ENCODE measurements at places on chromosomes 11 and 22. TPM values are rescaled to one million over a fixed set of nuclear protein-coding genes. Genes with fewer than 3 reads are reported as not detected.

The TYMP gene
- 19.2 TPM for total RNA-seq

The ADAMTS15 gene
- total RNA-seq: 11.0 TPM

The CATSPER1 gene
- total RNA-seq: 2.1 TPM

The GAL3ST3 gene
- total RNA-seq: not detected

The HMOX1 gene
- total RNA-seq: 935 TPM

The FXYD2 gene
- total RNA-seq: 16.3 TPM

The MUC2 gene
- 0.17 TPM for total RNA-seq

The ZNRD2 gene
- 74.9 TPM for total RNA-seq

The DUSP8 gene
- total RNA-seq: 1.9 TPM

The PIK3IP1 gene
- total RNA-seq: 2.1 TPM

The MYBPC3 gene
- total RNA-seq: 0.10 TPM

The RTN4R gene
- total RNA-seq: 9.3 TPM

The BAIAP2L2 gene
- 4.3 TPM for total RNA-seq

The SLC43A3 gene
- total RNA-seq: 0.69 TPM

The CCDC81 gene
- total RNA-seq: 0.33 TPM

The SYT9 gene
- 0.13 TPM for total RNA-seq

The DERL3 gene
- 0.43 TPM for total RNA-seq

The TMEM25 gene
- 0.45 TPM for total RNA-seq

The KCNK4 gene
- 0.07 TPM for total RNA-seq

The LRFN4 gene
- total RNA-seq: 66.9 TPM

The PAMR1 gene
- not detected for total RNA-seq

The MS4A4A gene
- total RNA-seq: not detected

The TPBGL gene
- 0.22 TPM for total RNA-seq

The BDNF gene
- total RNA-seq: 9.3 TPM

The SPA17 gene
- total RNA-seq: 21.0 TPM

The CCDC116 gene
- total RNA-seq: not detected

The ENTHD1 gene
- not detected for total RNA-seq

The NPTXR gene
- total RNA-seq: 16.4 TPM

The CCDC188 gene
- total RNA-seq: not detected

The PIH1D2 gene
- 0.58 TPM for total RNA-seq

The FAM83F gene
- total RNA-seq: not detected

The PGA5 gene
- total RNA-seq: not detected

The TBX10 gene
- not detected for total RNA-seq

The ARHGEF17 gene
- 12.7 TPM for total RNA-seq

The DGCR6 gene
- 1.6 TPM for total RNA-seq

The GRAP2 gene
- not detected for total RNA-seq

The FREY1 gene
- 0.66 TPM for total RNA-seq

The LMO1 gene
- 2.9 TPM for total RNA-seq

The DMC1 gene
- 3.5 TPM for total RNA-seq

The CHKB gene
- total RNA-seq: 13.0 TPM

The MS4A15 gene
- total RNA-seq: not detected

The FADS2 gene
- 259 TPM for total RNA-seq
